ENCODE measurements at places on chromosomes 5 and 9. TPM values are rescaled to one million over a fixed set of nuclear protein-coding genes. Genes with fewer than 3 reads are reported as not detected.

- no peak for DNase-seq
Observed at GRCh38 chr5:77011498-77011897, 18.7 kb upstream of the AGGF1 start.

PCDHGA6 gene
- 0.18 TPM for total RNA-seq

- no peak for DNase-seq
Observed at GRCh38 chr5:169939731-169940130, 40.6 kb downstream of the INSYN2B start.

DNA sequence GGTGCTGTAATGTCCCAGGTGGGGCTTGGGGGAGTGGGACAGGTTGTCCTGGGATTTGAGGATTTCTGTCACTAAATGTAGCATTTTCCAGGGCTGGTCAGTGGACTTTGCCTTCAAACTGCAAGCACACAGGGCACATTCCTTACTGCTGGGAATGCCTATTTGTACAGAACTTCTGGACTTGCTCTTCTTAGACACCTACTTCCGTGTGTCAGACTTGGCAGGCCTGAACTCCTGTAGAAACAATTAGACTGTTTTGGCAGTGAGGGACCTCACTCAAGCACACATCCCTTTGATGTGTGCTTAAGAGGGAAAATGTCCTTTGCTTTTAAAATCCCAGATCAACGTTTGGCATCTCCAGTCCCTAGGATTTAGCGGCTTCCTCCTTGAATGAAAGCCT, 192.2 kb downstream of the PAPPA start:
- DNase-seq: no peak

- DNase-seq: peak; percentile 60
Observed at GRCh38 chr9:120891245-120891883, 14.4 kb upstream of the PHF19 start.

DNA sequence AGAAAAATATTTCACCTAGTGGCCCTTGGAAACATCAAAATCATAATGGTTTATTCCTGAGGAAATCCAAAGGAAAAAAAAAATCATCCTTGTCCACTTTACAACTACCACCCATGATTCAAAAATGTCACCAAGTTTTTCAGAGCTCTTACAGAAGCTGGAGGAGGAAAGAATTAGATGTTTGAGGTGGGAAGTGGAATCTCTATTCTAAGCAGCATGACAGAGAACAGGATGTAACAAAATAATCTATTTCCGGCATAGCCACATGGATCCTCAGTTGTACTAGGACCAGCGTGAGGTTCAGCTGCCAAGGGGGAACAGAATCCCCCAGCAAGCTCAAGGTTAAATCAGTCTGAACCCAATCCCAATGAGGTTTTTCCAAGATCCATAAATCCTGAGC, 40.2 kb downstream of the FBXW11 start:
- DNase-seq: no peak

SLC6A3 gene
- total RNA-seq: not detected

MARCOL gene
- not detected for total RNA-seq

- DNase-seq: no peak
Observed at GRCh38 chr9:121735793-121736770, 84.6 kb downstream of the DAB2IP start.

ASPN gene
- total RNA-seq: not detected

DNA sequence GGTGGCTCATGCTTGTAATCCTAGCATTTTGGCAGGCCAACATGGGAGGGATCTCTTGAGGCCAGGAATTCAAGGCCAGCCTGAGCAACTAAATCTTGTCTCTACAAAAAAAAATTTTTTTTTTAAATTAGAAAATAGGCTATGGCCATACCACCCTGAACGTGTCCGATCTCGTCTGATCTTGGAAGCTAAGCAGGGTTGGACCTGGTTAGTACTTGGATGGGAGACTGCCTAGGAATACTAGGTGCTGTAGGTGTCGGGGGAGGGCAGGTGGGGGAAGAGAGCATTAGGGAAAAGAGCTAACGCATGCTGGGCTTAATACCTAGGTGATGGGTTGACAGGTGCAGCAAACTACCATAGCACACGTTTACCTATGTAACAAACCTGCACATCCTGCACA, 39.5 kb downstream of the DDX4 start:
- DNase-seq: no peak

PCDHB12 gene
- total RNA-seq: not detected

PTGER4 gene
- 115 TPM for total RNA-seq

DNA sequence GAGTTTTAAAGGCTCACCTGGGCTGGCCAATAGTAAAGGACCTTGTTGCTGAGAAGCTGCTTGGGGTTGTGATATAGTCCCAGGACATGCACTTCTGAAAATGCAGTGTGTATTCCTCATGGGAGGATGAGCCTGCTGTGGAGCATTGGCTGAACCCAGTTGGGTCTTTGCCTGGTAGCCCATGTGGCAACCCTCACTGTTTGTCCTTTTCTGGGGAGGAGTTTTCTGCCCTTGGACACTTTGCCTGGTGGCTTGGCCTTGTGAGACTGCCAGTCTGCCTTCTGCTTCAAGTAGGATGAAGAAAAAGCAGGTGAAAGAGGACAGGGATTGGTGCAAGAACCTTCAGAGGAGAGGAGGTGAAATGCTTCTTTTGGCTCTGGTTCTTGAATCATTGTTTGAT, 4.0 kb downstream of the TENT4A start:
- DNase-seq: no peak

GGTA1 gene
- total RNA-seq: not detected

GRCh38 chr5:5140479-5141338, 579 bp downstream of the ADAMTS16 start:
- DNase-seq: no peak

CACNA1B gene
- not detected for total RNA-seq

DNA sequence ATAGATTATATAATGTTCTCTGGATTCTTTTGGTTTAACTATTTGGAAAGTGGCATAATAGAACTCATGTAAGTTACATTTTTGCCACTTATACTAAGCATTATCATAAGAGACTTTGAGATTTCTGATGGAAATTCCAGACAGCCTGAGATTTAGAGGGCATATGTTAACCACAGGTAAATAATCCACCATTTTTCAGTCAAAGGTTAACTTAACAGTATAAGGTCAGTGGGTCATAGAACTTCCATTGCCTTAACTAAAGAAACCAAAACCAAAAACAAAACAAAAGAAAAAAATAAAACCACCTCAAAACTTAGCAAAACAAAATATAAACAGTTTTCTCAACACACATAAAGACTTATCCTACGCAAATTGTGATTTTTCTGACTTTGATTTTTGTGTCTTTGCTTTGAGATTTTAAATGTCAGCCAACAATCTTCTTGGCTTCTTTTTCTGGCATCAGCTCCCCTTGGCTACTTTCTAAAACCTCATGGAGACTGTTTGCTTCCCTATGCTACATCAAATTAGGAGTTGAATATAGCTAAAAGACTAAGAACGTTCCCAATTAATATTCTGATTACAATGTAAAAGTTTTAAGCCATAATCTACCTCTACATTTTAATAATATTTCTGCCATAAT, 430.1 kb upstream of the DAB2 start:
- DNase-seq: no peak

DNA sequence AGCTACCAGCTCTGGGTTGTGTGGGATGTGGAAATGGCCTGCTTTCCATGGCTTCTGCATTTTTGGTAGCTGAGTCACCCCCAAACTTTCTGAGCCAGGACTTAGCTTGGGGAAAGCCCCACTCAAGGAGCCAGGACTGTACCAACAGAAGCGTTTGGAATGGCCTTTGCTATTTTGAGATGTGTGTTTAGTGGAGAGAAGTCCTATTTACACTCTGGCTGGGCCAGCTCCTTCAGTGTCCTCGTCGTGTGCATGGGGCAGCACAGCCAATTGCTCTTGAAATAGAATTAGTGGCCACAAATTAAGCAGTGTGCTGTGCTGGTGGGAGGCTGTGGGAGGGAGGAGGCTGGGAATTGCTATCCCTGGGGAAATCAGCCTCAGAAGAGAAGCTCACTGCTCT, 51.6 kb downstream of the ENTREP1 start:
- no peak for DNase-seq

- peak; percentile 75 for DNase-seq
Observed at GRCh38 chr9:129143031-129143927, 32.1 kb downstream of the PTPA start.

- DNase-seq: no peak
Observed at GRCh38 chr5:14893381-14893780, 21.8 kb upstream of the ANKH start.

DNA sequence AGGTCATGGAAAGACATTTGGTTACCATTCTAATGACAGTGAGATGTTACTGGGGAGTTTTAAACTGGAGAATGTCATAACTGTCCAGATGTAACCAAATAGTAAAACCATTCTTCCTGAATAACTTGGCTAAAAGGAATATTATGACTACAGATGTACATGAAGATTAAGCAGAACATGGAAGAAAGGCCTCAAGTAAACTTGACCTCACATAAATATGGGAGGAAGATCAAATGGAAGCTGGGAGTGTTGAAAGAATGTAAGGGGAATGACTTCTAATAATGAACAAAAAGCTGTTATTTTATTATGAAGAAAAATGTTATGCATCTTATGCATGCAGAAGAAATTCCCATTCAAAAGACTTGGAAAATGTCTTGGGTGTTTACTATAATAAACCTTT, 107.7 kb upstream of the CDKN2B start:
- no peak for DNase-seq

- no peak for DNase-seq
Observed at GRCh38 chr5:91103353-91104061, 279.6 kb downstream of the ARRDC3 start.

- no peak for DNase-seq
Observed at GRCh38 chr5:6178846-6179532, 199.4 kb downstream of the MED10 start.

DNA sequence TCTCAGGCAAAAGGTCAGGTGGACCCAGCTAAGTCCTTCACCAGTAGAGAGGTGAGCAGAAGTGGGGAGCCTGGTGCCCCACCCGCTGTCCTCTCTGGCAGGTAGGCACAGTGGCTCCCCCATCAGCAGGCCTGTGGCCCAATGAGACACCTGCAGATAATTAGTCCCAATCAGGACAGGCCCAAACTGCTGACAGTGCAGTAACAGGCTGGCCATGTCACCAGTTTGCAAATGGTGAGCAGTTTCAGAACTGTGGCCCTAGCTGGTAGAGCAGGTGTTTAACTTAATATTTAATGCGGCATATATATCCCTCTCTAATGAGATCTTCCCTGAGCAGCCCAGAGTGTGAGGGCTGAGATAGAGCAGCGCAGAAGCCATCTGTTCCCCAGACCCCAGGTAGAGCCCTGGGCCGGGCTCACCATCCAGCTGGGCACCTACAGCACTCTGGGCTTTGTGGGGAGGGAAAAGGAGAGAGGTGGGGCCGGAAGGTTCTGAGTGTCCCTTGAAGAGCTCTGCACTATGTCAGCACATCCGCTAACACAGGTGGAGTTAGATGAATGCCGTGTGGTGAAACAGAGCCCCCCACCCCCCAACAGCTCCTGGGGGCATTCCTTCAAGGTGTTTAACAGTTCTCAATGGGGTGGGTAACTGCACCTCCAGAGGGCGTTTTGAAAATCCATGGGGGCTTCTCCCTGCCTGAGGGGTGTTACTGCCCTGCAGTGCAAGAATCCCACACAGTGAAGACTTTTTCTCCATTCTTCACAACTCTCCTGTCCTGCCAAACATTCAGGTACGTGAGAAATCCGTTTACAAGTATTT, 120.5 kb downstream of the PAX5 start:
- DNase-seq: no peak

GRCh38 chr9:81535542-81536241, 153.7 kb downstream of the TLE1 start:
- DNase-seq: no peak

DNA sequence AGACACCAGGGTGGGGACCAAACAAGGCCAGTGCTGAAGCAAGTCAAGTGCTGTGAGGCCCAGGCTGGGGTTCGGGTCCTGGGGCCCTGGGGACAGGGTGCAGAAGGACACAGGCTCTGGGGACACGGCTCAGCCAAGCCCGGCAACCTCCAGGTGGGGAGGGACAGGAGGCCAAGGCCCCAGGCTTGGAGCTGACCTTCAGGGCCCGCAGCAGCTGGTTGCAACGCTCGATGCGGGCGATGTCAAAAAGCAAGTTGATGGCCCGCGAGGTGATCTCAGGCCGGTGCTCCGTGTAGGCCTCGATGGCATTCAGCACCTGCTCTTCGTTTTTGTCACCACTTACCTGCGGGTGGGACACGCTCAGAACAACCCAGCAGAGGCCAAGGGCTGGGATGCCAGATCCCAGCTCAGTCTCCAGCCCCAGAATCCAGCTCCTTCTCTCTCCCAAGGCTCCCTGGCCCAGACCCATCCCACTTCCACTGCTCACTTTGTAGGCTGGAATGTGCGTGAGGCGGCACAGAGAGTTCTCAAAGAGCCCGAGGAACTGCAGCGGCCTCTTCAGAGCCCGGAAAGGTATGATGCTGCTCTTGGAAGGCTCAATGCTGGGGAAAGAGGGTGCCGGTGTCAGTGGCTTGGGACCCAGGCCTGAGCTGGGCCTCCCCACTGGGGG, 20.7 kb downstream of the ZER1 start:
- no peak for DNase-seq

DNA sequence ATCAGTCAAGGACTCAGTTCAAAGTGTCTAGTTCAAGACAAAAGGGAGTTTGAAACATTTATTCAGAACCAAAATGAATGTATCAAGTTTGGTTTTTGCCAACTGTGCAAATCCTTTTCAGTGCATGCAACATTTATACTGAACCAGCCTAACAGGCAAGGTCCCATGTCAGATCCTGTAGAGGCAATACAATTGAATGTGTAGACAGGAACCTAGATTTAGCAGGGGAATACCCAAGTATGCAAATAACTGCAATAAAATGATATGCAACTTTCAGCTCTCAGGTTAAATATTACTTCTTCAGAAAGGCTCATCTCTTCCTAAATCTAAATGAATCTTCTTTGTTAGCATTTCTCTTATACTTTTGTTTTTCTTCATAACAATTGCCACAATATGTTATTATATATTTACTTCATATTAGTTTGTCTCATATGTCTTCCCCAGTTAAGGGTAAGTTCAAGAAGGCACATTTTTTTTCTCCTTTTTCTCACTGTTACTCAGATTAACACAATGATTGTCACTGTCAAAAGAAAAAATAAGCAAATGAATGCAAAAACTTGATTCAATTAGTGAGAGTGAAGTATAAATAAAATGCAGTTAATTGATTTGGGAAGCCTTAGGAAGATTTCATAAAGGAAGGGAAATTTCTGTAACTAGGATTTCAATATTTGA, 163.9 kb upstream of the RASA1 start:
- no peak for DNase-seq
